Esophagus squamous epithelium (tissue), 5 donors: ENCODE measurements at places on chromosomes 5 and 9. TPM values are rescaled to one million over a fixed set of nuclear protein-coding genes. Genes with fewer than 3 reads are reported as not detected.

- DNase-seq: no peak
Measured at GRCh38 chr5:171137768-171138525, 171.1 kb upstream of the TLX3 start.

FBXW2 gene
- 28.1 TPM for total RNA-seq

- no peak for DNase-seq
Measured at GRCh38 chr9:72912476-72913381, 40.1 kb downstream of the ALDH1A1 start.

GRCh38 chr5:160473681-160474080, 52.0 kb downstream of the PTTG1 start:
- no peak for DNase-seq

GRCh38 chr9:4299005-4299795, 668 bp downstream of the GLIS3 start:
- DNase-seq: no peak

KIF12 gene
- 1.2 TPM for total RNA-seq

GRCh38 chr5:97874491-97874890, 691.4 kb upstream of the RIOK2 start:
- DNase-seq: no peak

GRCh38 chr5:122959740-122960445, 76.6 kb downstream of the PPIC start:
- DNase-seq: no peak

GRCh38 chr9:137296670-137297664, 5.1 kb downstream of the NRARP start:
- DNase-seq: no peak

CKMT2 gene
- total RNA-seq: not detected

FAXDC2 gene
- total RNA-seq: 2.4 TPM

SAPCD2 gene
- 8.2 TPM for total RNA-seq

- DNase-seq: no peak
Measured at GRCh38 chr5:134873494-134873893, 677 bp upstream of the TXNDC15 start.

DNA sequence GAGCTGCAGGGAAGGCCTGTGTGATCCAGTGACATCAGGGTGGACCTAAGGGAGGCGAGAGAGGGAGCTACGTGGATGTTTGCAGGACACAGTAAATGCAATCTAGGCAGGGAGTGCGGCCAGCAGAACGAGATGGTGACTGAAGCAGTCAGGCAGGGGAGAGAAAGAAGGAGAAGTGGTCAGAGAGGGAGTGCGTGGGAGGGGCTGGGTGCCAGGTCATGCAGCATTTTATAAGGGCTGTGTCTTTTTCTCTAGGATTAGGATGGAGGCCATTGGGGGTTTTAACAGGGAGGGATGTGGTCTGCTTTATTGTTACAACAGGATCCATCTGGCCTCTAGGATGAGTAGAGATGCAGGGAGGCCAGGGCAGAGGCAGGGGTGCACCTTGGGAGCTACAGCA, 80.4 kb downstream of the DCP2 start:
- DNase-seq: no peak

- DNase-seq: no peak
Measured at GRCh38 chr9:108041551-108041950, 552.0 kb upstream of the KLF4 start.

OTULINL gene
- total RNA-seq: 17.1 TPM

APBA1 gene
- total RNA-seq: 8.0 TPM

GRCh38 chr5:88875341-88876234, 7.4 kb downstream of the MEF2C start:
- DNase-seq: no peak

DOCK2 gene
- total RNA-seq: 4.1 TPM
